Fibroblast of skin of left biceps (primary cell): ENCODE measurements at places on chromosomes 7 and 10.

DNA sequence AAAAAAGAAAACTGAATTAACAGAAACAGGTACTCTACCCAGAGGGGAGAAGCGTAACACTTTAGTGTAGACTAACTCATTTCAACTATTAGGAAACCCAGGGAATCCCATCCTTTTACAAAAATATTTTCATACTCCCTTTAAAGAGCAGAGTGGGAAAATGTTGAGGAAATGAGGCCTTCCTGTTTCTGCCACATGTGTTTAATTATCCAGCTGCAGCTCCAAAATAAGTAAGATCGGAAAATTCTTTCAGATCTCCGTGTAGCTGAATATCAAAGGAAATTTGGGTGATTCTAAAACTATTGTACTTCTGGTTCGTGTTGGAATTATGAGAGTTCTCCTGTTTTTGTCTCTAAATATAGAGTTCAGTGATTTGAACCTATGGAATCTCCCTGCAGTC lies 58.0 kb upstream of the CAV2 start:
- peak; percentile 56 for DNase-seq

GRCh38 chr7:22569586-22570321 lies 69.8 kb upstream of the STEAP1B start:
- DNase-seq = no peak

- no peak for DNase-seq
These were observed 66.5 kb upstream of the PPP2R2D start for GRCh38 chr10:131834152-131834810.

DNA sequence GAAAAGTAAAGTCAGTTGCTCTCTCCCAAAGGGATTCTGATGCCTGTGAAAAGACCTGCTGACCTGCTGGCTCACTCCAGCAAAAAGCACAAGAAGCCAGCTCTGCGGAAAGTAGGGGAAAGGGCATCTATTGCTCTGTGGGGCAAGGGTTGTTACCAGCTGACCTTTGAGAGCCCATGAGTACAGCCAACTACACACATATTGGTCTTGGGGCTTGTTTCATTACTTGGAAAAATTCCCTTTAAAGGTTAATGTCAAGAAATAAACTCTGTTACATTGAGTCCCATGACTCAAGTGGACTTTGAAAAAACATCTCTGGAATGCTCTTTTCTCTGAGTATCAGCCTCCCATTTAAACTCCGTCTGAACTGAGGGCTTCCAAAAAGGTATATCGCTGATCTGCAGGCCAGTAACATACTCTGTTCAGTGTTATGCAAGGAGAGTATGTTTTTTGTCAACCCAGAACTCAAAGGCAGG lies 53.2 kb downstream of the PANK1 start:
- no peak for DNase-seq

GRCh38 chr10:99360934-99361333 lies 31.8 kb downstream of the CNNM1 start:
- no peak for DNase-seq

DNA sequence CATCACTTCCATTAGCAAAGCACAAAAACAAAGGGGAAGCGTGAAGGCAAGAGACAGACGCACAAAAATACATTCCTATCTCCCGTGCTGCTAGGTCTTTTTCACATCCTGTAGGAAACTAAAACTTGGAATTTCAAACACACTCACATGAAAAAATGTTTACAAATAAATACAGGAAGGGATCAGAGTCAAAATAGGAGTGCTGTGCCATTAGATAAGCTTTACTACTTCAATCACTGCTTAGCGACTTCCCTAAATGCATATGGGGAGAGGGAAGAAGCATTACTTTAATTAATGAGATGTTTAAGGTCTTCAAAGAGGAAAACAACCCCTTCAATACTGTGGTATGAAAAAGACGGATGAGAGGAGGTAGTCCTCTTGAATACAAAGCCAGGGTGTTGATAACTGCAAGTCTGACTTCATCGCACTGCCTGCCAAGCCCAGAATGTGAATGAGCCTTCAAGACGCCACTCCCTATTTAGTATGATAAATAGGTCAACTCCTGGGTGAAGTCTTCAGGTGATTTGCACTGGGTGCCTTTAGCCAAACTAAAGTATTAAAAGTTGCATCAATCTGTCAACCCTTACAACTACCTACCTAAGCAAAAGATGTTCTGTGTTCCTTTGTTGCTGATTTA lies 13.9 kb downstream of the PARD3 start:
- no peak for DNase-seq

- no peak for DNase-seq
These were observed 4.9 kb upstream of the ABCB4 start for GRCh38 chr7:87480386-87480785.

GRCh38 chr10:14438057-14438456 lies 107.3 kb upstream of the FRMD4A start:
- no peak for DNase-seq

DNA sequence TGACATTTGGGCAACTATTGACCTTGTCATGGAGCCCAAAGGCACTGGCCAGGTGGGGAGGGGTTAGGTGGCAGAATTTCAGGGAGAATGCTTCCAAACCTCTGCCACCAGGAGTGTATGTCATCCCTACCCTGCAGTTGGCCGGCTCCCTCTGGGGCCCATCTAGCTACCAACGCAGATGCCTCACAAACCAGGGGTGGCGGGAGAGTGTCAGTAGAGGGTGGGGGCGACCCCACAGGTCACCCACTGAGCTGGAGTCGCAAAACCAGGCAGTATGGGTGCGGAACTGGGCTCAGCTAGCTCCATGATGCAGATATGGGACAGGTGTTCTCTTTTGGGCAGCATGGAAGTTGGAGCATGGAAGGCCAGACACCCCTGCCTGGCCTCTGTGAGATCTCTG lies 51.4 kb downstream of the FAM241B start:
- DNase-seq = no peak

DNA sequence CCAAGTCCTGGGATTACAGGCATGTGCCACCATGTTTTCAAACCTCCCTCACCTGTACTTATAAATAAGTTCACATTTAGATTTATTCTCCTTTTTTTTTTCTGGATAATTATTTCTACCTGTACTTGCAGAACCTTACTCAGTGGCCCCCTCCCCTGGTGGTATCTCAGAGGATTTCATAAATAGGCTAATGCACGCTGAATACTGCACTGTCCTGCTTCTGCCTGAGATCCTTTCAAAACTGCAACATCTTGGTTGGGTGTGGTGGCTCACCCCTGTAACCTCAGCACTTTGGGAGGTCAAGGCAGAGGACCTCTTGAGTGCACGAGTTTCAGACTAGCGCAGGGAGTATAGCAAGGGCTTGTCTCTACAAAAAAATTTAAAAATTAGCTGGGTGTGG lies 4.6 kb upstream of the BLVRA start:
- no peak for DNase-seq

GRCh38 chr10:98642281-98642680 lies 195.5 kb upstream of the HPS1 start:
- no peak for DNase-seq

DNA sequence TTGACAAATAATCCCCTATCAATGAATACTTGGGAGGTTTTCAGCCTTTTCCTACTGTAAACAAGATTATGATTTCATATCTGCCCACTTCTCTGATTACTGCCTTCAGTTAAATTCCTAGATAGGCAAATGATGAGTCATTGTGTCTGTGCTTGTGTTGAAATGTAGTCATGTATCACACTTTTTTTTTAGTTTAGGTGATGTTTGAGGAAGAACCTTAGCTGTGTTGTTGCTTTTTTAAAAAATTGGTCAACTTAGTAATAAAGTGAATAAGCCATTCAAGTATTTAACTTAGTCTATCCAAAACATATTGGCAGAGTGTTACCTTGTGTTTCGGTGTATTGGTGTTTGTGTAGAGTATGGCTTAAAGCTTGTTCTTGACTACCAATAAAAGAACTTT lies 60.0 kb downstream of the WAC start:
- peak; percentile 16 for DNase-seq

GRCh38 chr7:50718876-50719275 lies 63.8 kb downstream of the GRB10 start:
- DNase-seq = no peak

DNA sequence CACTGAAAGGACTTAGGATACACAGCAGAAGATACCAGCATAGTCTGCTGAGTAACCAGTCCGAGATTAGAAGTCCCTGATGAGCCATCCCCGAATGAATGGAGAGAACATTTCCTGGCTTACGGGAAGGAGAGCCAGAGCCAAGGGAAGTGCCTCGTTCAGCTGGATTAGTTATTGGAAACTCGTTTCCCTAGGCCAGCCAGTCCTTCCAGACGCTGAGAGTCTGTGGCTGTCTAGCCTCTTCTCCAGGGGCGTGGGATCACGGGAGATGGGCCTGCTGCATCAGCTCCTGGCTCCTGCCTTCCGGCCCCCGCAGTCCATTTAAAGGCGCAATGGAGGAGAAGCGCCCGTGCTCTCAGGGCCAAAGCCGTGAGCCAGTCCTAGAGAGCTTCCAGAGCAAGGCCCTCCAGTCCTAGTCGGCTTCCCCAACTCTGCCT lies 712.8 kb downstream of the PARD3 start:
- DNase-seq = peak; percentile 55

DNA sequence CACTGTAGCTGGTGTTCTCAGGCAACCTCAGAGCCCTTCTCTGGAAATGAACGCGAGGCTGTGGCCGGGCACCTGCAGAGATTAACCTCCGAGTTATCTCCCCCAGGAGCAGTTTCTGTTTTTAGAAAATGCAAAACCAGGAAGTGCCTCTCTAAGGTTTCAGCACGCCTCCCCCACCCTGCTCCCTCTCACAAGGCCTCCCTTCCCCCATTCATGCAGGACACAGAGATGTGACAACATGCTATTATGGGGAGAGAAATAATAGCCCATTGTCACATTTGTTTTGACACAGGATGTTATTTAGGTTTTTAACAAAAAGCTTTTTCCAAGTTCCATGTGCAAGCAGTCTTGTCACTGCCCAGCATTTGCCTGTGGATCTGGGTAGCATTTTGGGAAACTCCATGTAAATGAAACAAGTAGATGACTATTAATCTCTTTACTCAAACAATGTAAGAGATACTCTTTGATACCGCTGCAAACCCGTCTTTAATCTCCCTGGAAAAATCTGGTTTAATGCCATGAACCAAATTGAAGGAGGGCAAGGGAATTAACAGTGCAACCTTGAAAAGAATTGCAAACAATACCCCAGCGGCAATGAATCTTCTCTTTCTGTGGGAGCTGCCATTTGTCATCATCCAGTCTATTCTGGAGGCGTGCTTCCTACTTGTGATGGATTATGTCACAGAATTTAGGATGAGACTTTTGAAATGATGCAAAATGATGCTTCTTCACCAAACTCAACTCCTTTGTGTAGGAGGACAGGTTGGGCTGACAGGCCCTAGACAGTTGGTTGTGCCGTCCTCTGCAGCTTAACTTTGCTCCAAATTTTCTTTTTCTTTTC lies 86.5 kb upstream of the NMT2 start:
- DNase-seq = no peak

GRCh38 chr10:15196021-15196834 lies 27.7 kb upstream of the NMT2 start:
- no peak for DNase-seq

- no peak for DNase-seq
These were observed 747.9 kb upstream of the COBL start for GRCh38 chr7:52064493-52064892.

DNA sequence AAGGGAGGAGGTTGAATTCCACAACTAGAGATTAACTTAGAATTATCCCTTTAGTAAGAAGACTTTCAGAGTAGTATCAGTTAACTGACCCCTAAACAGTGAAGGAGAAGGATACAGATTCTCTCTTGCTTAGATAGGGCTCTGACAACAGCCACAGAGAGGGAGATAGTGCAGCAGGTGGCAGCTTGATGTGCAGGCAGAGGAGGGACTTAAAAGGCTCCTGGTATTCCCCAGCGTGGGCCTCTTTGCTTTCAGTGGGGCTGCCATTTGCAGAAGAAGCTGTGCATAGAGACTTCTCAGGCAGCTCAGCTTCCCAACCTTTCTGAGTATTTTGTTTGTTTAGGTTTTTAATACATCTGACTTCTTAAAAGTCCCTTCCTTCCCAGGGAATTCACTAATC lies 16.0 kb downstream of the FZD1 start:
- DNase-seq = no peak

GRCh38 chr10:116809483-116810119 lies 39.7 kb upstream of the ENO4 start:
- no peak for DNase-seq

GRCh38 chr7:125098377-125098970 lies 168.8 kb upstream of the POT1 start:
- DNase-seq = no peak

DNA sequence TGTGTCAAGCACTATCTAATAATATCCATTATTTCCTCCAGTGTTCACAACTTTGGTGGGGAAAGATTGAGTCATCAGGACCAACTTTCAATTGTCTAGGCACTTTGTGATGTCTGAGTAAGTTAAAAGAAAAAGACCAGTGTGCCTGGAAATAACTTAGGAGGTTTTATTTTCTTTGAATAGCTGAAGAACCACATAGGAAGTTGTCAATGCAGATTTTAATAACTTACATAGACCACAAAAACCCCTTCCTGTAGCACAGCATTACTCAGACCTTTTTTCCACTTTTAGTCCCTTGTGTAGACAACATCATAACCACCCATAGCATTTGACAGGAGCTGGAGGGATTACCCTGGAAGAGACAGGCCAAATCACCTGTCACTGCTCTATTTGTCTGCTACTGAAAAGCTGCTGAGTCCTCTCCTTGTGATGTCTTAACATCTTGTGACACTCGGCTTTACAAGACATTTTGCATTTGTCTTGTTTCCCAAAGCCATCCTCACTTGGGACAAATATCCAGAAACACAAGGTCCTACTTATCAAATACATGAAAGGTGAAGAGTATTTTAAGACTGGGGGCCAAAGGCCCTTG lies 241.5 kb upstream of the PTER start:
- no peak for DNase-seq

DNA sequence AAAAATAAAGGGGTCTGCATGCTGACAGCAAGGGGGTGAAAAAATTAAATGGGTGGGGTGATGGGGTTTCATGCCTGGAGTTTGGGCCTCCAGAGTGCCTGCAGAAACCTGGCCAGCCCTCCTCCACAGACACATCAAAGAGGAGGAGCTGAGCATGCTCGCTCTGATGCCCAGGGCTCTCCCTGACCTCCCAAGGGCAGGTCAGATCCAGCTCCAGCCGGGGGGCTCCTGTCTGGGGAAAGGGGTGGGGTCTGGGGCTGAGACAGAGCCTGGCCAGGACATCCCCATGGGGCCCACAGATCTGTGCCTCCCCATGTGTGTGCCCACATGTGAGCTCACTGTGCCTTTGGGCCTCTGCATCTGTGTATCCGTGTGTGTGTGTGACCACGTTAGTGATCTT lies 915 bp upstream of the CALHM1 start:
- DNase-seq = no peak

- no peak for DNase-seq
These were observed 729.9 kb downstream of the ZWINT start for GRCh38 chr10:55631071-55631654.
